ENCODE measurements at places on chromosomes 3 and 15.

- DNase-seq = no peak
These were observed 25.3 kb downstream of the SLC41A3 start for GRCh38 chr3:126058666-126059065.

- DNase-seq = no peak
These were observed 12.1 kb upstream of the UTS2B start for GRCh38 chr3:191342411-191342810.

- no peak for DNase-seq
These were observed 60.7 kb downstream of the ZNF621 start for GRCh38 chr3:40585381-40586016.

DNA sequence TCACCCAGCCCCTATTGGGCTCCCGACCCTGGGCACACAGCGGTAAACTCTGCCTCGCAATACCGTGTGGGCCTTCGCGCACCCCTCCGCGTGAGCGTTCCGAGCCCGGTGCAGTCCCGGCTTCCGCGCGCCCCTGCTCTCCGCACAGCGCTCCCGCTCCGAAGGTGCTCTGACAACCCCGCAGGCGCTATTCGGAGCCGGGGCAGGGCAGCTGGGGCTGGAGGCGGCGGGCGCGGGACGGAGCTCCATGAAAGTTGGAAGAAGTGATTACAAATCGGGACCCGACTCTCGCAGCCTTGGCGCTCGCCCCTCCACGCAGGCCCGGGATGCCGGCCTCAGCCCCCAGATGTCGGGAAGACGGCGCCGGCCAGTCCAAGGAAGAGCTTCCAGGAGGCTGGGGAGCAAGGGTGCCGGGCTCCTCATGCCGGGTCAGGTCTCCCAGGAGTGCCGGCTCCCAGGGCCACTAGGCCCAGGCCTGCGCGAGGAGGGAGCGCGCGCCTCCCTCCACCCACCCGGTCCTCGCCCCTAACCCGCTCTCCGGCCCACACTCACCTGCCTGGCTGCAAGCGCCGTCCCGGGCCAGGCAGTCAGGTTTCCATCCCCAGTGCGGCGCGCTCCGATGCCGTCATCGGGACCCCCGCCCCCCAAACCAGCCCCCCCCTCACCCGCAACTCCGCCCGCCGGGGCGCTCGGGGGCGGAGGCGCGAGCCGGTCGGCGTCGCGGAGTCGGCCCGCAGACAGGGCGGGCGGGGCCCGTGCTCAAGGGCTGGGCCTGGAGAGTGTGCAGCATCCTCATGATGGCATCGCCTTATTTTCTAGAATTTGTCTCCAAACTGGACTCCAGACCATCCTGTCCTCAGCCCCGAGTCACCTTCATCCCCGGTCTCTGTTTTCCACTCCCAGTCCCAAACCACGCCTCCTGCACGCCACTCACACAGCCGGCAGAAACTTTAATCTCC is at the start of gene KIF7:
KIF7 (minus strand) TSS at position 621 of the 959 bp plus-strand sequence. CDS start 2,537 bp downstream, outside the sequence.
- no peak for DNase-seq

- no peak for DNase-seq
These were observed 31.3 kb upstream of the BCL2A1 start for GRCh38 chr15:80002267-80002666.

- no peak for DNase-seq
These were observed 96.8 kb downstream of the IGF1R start for GRCh38 chr15:98745179-98745578.

DNA sequence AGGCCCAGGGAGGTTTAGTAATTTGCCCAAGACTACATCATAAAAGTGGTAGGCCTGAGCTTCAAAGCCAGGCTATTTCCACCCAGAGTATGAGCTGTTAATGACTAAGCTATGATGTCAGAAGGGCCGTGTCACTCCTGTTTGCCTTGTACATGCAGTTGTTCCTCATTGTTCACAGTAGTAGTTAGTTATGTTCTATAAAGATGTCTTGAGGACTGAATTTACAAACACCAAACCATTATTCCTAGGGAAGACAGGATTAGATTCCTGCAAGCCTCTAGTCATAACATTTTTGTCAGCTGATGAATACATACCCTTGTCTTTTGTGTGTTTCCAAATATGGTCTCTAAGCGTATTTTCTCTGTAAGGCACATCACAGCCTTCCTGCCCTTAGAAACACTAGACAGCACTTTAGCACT is 20.9 kb upstream of the LARS2 start:
- DNase-seq = no peak

DNA sequence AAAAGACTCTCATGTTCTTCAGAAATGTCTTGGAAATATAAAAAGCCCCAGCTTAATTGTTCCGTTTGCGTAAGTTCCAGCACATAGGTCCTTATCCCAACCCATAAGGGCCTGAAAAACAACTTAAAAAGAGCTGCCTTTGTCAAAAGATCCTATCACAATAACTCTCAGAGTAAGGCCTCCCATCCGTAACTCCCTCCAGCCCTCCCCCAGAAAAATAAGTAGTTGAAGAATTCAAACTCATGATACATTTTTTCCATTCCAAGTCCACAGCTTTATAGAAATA is 38.0 kb upstream of the SECISBP2L start:
- no peak for DNase-seq

DNA sequence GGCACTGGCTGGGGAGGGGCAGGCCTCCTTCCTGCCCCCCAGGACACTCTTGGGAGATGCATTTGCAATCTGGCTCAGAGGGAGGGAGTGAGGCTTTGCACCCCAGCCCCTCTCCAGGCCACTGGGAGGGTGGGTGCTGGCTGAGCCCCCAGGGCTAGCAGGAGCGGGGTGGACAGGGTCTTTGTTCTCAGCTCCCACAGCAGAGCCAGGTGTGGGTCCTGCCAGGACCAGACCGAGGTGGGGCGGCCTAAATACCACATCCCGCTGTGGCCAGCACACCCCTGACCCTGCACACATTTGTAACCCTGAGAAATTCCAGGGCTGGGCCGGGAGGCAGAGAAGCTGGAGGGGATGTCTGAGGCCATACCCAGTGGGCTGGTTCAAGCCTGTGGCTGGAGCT is 41.0 kb downstream of the STARD5 start:
- no peak for DNase-seq
